ENCODE measurements at places on chromosomes 1 and 21.
A peak's percentile ranks its signal among the peaks of the same experiment; 100 is the strongest.

DNA sequence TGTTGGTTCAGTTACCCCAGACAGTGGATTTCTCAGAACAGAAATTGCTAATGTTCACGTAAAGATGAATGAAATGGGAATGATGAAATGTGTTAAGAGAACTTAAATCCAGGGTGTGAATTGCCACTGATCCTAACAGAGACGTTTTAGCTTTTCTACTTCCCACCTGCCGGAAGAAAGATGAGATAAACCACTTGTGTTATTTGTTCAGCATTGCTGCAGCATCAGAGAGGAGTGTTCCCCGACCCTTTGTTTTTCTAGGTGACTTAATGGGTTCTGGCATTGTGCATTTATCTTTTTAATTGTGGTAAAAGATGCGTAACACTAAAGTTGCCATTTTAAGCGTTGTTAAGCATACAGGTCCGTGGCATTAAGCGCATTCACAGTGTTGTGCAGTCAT lies 122.3 kb downstream of the GALNT2 start:
- no peak for DNase-seq

DNA sequence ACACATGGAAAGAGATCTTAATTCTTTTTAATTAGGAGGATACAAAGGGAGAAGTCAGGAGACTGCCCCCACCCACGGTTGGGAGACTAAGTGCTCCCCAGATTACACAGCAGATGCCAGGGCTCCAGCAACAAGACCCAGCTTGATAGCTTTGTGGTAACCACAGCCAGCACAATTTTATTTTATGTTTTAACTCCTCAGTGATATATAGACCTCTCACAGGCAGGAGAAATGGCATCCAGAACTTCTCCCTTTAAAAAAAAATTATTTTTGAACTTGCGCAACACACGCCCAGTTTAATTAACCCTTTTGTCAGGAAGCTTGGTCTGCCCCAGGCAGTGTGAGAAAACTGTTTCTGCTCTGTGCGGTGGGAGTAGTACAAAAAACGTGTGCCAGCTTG lies 62.6 kb upstream of the ACOT11 start:
- DNase-seq = no peak

DNA sequence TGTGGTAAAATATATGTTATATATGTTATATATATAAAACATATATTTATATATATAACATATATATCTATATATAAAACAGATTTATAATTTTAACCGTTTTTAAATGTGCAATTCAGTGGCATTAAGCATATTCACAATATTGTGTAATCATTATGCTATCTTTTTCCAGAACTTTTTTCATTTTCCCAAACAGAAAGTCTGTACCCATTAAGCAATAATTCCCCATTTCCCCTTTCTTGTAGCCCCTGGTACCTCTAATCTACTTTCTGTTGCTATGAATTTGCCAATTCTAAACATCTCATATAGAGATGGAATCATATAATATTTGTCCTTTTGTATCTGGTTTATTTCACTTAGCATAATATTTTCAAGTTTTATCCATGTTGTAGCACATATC lies 10.7 kb upstream of the ARHGEF11 start:
- no peak for DNase-seq

DNA sequence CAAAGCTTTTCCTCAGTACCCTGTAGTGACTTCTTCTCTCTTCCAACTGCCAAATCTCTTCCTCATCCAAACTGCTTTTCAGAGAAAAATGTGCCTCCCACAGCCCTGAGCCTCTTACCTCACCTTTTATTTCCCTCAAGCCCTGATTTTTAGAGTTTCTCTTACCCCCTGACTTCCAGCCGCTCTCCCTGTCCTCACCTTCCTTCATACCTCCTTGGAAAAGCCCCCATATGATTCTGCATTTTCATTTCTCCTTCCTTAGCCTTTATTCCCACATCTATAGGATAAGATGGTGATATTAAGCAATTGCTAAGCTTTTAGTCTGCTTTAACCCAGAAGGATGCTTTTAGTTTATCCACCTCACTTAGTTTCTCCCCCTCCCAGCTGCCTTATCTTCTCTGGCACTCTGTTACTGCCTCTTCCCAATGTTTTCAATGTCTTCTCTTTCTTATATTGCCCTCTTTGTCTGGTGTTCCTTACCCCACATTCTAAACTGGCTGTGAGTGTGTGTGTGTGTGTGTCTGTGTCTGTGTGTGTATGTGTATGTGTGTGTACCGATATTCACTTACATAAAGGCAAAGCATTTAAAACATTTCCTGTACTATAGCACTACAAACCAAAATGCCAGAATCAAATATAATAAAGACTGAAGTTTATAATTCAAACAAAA lies at the start of gene CD1B:
Gene CD1B, minus strand, starts transcription at position 51 of the 670 bp plus-strand sequence. CDS start 108 bp downstream, outside the sequence.
- DNase-seq = no peak

- DNase-seq = no peak
These were observed 3.8 kb downstream of the C1orf35 start for GRCh38 chr1:228099331-228099732.

- no peak for DNase-seq
These were observed 5.8 kb upstream of the C1orf159 start for GRCh38 chr1:1121611-1122077.

DNA sequence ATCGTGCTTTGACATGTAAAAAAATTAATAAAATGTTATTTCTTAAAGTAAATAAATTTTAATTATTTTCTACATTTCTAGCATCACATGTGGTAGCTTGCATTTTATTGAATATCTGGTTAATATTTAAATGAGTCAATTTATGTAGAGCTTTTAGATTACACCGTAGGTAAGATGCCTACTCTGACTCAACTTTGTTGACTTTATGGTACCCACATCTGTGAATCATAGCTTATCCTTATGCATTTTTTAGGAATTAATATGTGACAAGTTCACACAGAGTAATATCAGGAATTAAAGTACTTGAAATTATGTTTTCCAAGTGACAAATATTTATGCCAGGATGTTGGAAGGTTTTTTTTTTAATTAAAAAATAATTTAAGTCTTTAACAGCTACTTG lies 120.7 kb downstream of the LEPR start:
- no peak for DNase-seq

DNA sequence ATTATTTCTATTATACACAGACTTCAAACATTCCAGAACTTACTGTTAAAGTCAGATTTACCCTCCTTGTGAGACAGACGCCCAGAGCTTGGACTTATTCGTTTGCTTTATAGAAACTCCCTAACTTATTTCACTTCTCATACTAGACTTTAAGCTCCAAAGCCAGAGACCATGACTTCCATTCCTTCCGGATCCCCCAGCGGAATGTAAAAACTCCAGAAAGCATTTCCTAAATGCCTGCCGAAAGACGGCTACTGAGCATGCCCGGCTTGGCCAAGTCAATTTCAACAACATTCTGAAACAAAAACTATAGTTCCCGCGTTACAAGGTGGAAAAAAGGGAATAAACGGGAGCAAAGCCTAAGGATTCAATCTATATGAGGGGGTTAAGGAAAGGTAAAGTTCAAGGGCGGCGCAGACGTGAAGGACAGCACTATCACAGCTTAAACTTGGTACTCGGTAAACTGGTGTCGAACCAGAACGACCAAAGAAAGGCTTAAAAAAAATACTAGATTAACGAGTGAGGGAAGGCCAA lies 1.1 kb downstream of the USP48 start:
- DNase-seq = peak; percentile 25

- DNase-seq = no peak
These were observed 9.8 kb upstream of the IRF2BP2 start for GRCh38 chr1:234619794-234620247.

- no peak for DNase-seq
These were observed 90.9 kb downstream of the SLC30A10 start for GRCh38 chr1:219837274-219837993.

DNA sequence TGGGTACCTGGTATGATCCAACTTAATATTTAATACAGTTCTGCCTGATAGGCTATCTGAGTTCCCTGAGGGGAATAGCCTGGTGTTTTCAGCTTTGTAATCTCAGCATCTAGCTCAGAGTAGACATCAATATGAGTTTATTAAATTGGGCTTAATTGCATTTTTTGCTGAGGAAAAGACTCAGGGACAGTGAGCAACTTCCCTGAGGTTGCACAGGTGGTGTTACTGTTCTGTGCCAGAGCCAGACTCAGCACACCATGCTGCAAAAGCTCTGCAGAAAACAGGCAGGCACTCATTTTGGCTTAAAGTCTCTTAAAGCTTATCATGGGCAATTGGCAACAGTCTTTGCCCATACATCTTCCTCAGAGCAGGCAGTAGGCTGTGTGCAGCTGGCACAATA lies 90.5 kb upstream of the JUN start:
- no peak for DNase-seq

- DNase-seq = no peak
These were observed 7.7 kb upstream of the CLIC4 start for GRCh38 chr1:24737368-24738117.

GRCh38 chr1:234722904-234723720 lies 113.1 kb upstream of the IRF2BP2 start:
- DNase-seq = peak; percentile 80

GRCh38 chr1:196423612-196424011 lies 184.6 kb downstream of the KCNT2 start:
- DNase-seq = no peak

- DNase-seq = no peak
These were observed 28.8 kb upstream of the PPP2R5A start for GRCh38 chr1:212256369-212256768.

DNA sequence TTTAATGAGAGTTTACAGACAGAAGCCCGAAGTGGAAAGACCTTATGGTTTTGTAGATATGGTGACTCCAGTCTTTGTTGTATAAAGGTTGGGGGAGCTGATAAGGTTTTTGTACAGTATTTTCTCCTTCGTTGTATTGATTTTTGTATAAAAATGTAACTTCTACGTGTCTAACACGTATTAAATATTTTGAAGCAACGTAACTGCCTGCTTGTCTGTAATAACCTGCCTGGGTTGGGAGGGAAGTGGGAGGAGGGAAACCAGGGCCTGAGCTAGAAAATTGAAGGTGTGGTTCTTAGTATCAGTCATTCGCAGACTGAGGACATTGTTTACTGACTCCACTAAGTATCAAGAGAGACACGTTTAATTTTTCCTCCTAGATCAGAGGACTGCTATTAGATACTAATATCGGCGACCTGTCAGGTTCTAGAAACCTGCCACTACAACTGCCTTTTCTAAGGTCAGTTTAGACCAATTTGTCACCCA lies 2.2 kb downstream of the IER5 start:
- peak; percentile 63 for DNase-seq

Data from stimulated activated CD4-positive, alpha-beta T cell treated with anti-CD3 and anti-CD28 coated beads, Interleukin-4, amount 100 ng/mL, for 24 hours (primary cell).